Astrocyte of the cerebellum (primary cell): ENCODE measurements at places on chromosomes 5 and 9.
A peak's percentile ranks its signal among the peaks of the same experiment; 100 is the strongest.

GRCh38 chr5:115838885-115839518 is 2.4 kb downstream of the ATG12 start:
- DNase-seq, result no peak

- DNase-seq, result no peak
Observed at GRCh38 chr5:60700416-60700757, 421 bp upstream of the DEPDC1B start.

- no peak for DNase-seq
Observed at GRCh38 chr9:135515083-135515951, 5.9 kb upstream of the LCN1 start.

DNA sequence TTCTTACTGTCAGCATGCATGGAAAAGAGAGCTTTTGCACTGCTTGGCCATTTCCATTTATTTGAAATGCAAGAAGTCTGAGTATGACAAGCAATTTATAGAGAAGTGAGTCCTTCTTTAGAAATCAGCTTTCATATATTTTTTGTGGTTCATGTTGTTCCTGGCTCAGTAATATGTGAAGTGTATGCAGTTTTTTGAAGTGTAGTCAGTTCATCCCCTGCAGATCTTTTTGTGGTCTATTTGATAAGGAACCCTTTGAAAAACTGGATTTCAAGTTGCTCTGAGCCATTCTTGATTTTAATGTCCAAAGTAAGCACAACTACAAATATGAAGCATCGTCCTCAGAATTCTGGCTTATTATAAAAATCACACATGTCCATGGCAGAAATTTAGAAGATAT is 294.1 kb upstream of the SMC2 start:
- no peak for DNase-seq

GRCh38 chr9:121297389-121297788 is 29.4 kb downstream of the GSN start:
- no peak for DNase-seq

DNA sequence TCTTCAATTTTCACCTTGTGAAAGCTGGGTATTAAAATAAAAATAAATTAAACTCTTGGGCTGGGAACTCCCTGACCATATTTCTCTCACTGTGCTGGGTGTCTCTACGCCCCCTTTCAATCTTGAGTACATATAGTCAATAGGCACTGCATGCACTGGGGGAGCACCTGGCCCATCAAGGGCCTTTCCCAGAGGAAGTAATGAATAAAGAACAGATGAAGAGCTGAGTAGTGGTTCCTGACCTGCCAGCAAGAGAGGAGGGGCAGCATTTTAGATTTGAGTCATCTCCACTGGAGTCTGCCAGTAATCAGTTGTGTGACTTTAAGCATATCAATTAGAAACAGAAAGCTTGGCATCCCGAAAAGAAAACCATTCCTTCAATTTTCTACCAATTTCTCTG is 6.2 kb downstream of the MAPKAP1 start:
- no peak for DNase-seq

GRCh38 chr9:117917873-117918272 is 213.7 kb downstream of the TLR4 start:
- DNase-seq, result no peak

DNA sequence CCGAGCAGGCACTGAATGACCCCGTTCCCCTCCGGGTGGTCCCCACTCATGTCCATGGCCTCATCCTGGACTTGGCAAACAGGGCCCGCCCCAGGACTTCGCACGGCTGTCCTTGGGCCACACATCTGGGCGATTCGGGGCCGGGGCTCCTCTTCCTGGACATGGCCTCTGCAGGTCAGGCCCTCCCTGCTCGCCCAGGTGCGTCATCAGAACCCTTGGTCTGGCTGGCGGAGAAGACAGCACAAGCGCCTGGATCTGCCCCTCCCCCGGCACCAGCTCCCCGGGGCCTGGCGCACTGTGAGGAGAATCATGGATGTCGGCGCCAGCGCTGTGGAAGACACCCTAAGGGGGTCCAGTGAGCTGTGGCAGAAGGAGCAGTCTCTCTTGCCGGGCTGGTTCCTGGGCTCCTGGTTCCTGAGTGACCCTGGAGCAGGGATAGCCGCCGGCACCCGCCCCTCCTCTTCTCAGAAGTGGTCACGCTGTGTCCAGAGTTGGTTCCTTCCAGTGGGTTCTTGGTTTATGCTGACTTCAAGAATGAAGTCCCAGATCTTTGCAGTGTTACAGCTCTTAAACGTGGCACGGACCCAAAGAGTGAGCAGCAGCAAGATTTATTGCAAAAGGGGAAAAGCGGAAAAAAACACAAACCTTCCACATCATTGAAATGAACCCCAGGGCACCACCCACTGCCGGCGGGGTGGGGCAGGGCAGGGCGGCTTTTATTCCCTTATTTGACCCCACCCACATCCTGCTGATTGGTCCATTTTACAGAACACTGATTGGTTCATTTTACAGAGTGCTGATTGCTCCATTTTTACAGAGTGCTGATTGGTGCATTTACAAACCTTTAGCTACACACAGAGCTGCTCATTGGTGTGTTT is 25.9 kb upstream of the SLC12A7 start:
- no peak for DNase-seq

GRCh38 chr9:28853477-28853876 is 1280.2 kb upstream of the C9orf72 start:
- DNase-seq, result no peak

GRCh38 chr9:131277287-131277909 is 1.1 kb upstream of the FAM78A start:
- DNase-seq, result no peak

DNA sequence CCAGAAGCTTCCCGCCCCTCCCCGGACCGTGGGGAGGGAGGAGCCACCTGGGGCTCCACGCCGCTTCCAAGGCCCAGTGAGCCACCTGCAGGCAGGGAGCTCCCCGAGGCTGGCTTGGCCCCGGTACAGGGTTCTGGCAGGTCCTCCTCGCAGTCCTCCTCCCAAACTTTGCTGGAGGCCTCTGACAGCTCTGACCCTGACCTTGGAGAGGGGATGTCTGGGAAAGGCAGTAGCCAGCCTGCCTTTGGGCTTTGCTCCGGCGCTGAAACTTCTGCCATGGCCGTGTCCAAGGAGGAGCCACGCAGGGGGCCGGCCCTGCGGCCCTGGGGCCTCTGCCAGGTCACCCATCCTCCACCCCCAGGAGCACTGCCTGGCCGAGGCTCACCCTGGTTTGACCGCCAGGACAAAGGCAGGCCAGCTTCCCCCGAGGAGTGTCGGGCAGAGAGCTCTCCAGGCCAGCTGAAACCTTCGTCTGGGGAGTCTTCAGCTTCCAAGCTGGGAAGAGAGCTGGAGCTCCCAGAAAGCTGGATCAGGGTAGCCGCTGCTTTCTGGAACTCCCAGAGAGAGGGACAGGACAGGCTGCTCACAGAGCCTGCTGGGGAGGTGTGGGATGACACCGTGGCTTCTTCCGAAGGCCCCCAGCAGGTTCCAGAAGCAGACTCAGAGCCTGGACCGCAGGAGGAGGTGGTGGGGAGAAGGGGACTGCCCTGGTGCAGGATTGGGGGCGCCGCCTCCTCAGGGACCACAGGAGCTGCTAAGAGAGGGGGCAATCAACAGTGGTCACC is 9.0 kb upstream of the QSOX2 start:
- DNase-seq, result no peak

- no peak for DNase-seq
Observed at GRCh38 chr9:132457504-132458236, 47.7 kb downstream of the CFAP77 start.

- DNase-seq, result no peak
Observed at GRCh38 chr5:43157068-43157467, 35.0 kb upstream of the NIM1K start.

DNA sequence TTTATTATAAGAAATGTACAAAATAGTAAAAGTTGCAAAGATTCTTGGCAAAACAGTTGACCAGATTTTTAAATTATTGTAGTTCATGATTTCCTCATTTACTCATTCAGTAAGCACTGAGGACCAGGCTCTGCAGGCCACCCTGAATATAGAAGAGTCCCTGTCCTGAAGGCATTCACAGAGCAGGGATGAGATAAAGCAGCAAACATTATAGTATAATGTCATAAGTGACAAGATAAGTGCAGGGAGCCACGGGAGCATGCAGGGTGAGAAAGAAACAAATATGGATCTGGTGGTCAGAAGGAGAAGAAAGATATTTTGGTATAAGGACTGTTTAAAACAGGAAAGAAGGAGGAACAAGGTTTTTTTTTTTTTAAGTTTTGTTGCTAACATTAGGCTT is 46.0 kb downstream of the PARP8 start:
- no peak for DNase-seq

DNA sequence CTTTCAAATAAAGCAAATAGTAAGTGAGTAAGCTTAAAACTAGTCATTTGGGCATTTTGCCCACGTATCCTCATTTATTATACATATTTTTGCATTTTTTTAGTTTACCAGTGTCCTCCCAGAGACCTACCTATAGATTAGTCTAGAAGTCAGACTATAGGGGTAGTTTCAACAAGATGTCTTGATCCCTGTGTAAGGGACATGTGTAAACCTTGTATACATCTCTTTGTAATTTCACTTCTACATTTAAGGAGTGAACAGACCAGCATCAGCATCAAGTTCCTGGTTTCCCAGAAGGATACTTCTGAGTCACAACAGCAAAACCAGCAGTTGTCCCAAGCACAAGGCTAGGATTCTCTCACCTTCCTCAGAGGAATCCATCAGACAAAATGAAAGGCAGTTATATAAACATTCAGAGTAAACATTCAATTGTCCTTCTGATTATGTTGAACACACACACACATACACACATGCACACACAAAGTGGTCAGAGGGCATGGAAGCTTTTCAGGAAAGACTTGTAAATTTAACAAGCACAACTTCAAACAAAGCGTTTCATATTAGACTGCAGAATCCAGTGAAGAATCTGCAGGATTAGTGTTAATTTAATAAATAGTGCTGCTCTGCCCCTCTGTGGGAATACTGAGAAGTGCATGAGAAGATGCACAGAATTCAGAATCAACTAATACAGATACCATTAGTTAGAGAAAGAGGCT is 55.4 kb downstream of the HINT1 start:
- DNase-seq, result peak; percentile 16

- no peak for DNase-seq
Observed at GRCh38 chr5:138580777-138581176, 5.6 kb upstream of the HSPA9 start.

GRCh38 chr5:74026310-74026709 is 400.3 kb downstream of the ARHGEF28 start:
- DNase-seq, result no peak

- DNase-seq, result peak; percentile 20
Observed at GRCh38 chr9:70641631-70642030, 227.2 kb upstream of the KLF9 start.

- DNase-seq, result peak; percentile 41
Observed at GRCh38 chr5:35313291-35313690, 83.0 kb upstream of the PRLR start.

DNA sequence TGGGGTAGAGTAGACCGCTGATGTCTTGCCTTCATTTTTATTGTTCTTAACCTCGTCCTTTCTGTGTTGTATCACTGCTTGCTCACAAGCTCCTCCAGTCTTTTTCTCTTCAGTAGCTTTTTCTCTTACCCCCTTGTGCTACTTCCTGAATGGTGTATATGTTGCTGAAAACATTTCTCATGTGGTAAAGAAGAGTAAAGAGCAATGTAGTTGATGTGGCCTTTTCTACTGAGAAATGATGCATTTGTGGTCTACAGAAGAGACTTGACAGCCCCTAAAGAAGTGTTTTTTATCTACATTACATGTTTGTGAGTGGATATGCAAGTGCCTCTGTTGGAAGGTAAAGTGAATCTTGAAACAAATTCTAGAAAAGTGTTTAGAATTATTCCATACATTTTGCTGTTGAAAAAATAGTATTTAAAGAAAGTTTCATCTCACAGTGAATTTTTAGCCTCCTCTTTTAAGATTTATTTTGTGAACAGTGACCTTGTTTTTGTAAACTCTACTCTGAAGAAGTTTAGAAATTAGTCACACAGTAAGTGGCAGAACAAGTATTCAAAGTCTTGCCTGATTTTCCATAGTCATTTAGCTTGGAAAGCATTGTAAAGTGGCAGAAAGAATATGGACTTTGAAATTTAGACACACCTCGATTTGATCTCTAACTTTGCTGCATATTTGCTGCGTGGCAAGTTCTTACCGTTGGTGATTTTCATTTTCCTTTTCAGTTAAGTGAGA is 17.4 kb downstream of the CDC42SE2 start:
- DNase-seq, result no peak
